ENCODE measurements at places on chromosomes 7 and 10.

GRCh38 chr10:114723991-114724715, 66.1 kb upstream of the ABLIM1 start:
- no peak for DNase-seq

DNA sequence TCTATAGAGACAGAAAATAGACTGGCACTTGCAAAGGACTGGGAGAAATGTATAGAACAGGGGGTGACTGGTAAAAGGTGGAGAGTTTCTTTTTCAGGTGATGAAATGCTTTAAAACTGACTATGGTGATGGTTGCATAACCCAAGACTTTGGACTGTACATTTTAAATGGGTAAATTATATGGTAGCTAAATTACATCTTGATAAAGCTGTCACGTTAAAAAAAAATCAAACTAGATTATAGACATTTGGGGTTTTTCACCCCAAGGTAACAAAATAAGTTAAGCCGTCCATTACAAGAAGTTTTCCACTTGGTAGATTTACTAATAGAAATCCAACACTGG, 24.0 kb downstream of the TMEM209 start:
- no peak for DNase-seq

DNA sequence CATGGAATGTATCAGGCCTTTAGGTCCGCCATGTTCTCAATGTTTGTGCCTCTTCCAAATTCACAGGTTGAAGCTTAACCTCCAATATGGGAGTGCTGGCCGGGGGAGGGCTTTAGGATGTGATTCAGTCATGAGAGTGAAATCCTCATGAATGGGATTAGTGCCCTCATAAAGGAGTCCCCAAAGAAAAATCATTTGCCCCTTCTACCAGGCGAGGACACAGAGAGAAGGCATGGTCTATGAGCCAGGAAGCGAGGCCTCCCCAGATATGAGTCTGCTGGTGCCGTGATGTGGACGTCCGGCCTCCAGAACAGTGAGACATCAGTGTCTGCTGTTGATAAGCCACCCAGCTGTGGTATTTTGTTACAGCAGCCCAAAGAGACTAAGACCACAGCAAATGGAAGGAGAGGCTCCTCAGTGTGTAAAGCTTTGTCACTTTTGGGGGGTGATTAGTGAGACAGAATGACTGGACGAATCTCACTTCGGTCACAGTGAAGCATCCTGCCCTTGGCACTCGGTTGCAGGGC, 231.3 kb upstream of the KLF6 start:
- DNase-seq = no peak

DNA sequence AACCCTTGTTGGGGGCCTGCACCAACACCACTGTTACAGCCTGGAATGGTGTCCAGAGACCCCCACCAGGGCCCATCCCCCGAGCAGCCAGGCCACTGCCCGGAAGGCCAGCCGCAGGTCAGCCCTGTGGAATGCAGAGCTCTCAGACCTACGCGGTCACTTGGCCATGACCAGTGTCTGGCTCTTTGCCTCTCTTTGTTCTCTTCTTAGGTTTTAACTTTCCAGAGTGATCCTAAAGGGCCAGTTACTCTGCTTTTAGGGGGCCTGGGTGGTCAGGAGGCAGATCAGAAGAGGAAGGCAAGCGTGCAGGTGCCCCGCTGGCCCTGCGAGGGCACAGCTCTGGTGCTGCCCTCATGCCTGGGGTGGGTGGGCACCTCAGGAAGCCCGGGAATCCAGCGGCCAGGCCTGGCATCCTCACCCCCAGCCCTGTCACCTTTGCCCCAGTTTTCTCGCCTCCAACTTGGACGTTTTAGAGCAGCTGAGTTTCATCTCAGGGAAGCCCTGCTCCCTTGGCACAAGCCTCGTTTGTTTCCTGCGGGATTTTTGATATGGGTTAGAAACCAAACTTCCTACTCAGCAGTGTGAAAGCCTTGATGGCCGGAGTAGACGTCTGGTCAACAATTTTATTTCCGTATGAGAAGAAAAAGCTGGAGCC, 62.5 kb upstream of the CHST15 start:
- DNase-seq = no peak

DNA sequence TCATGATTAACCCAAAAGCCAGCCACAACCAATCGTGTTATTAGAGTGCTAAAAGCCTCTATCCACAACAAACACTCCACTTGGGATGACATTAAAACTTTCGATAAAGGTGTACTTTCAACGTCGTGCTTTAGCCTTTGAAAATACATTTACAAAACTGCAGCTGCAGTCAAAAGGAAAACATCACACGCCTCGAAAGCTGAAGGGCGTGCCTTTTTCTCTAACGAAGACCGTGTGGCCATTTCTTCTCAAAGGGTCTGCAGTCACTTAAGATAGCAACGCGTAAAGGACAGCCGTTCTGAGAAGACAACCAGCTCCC, 1.1 kb downstream of the ARHGAP12 start:
- DNase-seq = no peak

DNA sequence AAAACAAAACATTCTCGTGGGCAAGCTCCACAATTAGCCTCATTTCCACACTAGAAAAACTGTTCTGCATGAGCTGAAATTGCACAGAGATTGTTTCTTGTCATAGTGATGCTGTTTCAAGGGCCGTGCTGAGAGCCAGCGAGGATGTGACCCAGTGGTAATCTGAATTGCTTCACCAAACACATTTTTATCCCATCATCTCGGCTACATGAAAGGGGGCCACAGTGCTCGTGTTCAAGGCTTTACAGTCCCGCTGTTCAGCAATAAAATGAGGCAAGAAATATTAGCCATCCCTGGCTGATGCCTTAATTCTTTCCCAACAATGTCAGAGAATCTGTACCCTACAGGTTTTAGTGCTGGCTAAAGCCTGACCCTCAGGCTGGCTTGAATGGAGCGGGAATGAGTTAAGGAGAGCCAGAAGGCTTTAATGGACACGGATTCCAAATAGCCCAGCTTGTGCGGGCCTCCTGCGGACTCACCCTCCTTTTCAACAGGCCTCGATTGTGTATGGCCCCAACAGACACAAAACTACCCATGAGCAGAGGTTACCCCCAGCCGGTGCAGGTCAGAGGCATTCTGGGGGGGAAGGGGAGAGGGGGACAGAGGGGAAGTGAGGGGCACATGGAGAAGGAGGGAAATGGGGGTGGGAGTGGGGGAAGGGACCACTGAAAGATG, 2.0 kb upstream of the GDF10 start:
- DNase-seq = no peak

DNA sequence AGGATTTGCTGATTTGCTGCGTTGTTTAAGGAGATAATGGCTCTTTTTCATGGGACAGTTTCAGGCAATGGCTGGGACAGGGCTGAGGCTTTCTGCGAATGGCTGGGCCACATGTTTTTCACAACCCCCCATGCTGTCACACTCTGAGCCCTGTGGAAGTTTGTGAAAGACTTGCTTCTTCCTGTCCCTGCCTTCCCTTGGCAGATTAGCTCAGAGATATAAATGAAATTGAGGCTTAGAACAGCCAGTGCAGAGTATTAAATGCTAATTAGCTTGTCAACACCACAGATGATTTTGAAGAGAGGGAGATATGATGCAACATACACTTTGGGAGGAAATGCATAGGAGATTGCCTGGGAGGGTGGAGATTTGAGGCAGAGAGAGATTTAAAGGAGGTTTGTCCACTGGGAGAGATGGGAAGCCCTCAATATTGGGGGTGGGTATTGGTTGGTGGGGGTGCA, 232.0 kb downstream of the SH2D4B start:
- DNase-seq = no peak

GRCh38 chr10:118032564-118032963, 14.2 kb downstream of the RAB11FIP2 start:
- DNase-seq = no peak

- DNase-seq = no peak
These were observed 12.7 kb downstream of the AP5Z1 start for GRCh38 chr7:4787947-4788626.

DNA sequence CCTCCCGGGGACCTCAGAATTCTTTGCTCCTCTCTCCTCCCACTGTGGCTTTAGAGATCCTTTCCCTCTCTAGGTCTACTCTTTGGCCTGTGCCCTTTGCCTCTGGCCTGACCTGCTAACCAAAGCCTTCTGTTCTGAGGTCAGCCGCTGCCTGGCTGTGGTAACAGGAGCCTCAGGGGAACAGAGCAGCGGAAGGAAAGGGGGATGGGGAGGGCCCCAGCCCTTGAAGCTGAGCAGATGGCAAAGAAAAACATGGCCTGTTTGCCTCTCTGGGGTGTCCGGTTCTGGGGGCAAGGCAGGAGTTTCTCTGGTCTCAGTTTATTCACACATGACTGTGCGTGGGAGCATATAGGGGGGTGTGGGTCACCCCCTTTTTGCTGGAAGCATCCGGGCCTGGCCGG, 28.2 kb downstream of the COL26A1 start:
- no peak for DNase-seq

GRCh38 chr7:96645084-96645483, 64.6 kb downstream of the SEM1 start:
- DNase-seq = no peak

DNA sequence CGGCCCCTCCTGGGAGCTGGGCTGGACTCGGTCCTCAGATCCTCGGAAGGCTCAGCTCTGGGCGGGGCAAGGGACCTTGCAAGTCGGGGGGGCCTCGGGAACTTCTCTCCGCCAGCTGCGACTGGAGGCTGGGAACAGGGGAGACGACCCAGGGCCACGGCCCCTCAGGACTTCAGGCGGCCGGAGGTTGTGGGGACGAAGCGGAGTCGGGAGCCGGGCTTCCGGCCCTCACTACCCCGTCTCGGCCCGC, 2.6 kb downstream of the ADIRF start:
- no peak for DNase-seq

DNA sequence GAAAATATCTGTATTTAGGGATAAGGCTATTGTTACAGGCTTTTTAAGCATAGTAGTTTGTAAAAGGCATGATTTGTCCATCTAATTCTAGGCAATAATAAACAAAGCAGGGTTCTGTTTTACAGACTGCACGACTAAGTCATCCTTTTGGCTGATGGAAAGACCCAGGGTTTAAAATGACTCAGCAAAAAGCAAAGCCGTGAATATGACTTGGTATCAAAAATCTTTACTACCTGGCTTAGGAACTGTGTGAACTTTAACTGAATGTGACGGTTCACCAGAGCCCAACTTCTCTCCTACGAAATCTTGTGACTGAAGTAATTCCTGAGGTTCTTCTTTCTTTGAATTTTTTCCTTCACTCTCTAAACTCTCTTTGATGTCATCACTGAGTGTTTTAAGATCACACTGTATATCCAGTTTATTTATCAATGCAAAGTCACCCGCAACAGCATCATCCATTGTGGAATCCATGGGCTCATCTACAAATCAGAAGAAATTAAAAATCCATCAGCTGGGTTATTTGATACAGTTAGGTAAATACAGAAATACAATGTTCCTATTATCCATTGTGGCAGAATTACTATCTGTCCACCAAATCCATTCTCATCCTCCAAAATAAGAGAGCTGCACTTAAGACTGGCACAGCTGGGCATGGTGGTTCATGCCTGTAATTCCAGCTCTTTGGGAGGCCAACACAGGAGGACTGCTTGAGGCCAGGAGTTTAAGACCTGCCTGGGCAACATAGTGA, 17.0 kb downstream of the ATE1 start:
- no peak for DNase-seq

- no peak for DNase-seq
These were observed 124.8 kb upstream of the TMEM72 start for GRCh38 chr10:44786286-44786850.

DNA sequence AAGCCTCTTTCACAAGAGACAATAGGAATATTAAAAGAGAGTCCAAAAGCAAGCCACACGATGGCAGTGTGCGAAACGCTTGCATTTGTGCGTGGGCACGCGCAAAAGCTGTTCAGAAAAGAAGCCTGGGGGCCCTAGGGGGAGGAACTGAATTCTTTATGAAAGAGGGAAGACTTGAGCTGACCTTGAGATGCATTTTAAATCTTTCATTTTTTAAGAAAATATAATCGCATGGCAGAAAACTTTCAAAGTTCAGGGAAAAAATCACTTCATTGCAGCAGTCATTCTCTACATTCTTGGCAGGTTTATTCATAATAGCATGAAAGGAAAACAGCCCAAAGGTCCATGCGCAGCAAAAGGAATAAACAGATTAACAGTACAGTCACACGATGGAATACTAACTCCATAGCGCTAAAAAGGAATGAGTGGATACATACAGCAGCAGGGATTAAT, 206.5 kb upstream of the PRKCQ start:
- DNase-seq = no peak

DNA sequence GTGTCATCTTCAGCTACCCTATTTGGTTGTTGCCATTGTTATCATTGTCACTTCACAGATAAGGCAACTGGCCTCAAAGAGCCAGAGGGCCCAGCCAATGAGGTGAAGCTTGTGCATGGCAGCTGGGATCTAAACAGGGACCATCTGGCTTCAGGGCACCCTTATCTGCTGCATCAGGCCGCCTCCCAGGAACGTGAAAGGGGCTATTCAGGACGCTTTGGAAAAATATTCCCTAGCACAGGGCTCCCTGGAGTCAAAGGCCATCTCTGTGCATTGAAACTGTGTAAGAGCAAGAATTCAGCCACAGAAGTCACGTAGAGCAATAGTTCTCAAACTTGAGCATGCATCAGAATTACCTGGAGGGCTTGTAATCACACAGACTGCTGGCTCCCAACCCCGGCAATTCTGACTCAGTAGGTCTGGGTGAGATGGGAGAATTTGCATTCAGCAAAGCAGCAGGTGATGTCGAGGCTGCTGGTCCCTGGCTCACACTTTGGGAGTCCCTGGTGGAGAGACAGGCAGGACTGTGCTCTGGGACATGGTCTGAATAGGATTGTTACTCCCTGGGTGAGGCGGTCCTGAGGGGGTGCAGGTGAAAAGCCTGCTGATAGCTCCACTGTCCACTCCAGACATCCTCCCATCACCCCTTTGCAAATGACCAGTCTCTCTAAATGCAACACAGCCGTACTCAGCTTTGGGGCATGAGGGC, 21.5 kb upstream of the PLEKHA1 start:
- DNase-seq = no peak

DNA sequence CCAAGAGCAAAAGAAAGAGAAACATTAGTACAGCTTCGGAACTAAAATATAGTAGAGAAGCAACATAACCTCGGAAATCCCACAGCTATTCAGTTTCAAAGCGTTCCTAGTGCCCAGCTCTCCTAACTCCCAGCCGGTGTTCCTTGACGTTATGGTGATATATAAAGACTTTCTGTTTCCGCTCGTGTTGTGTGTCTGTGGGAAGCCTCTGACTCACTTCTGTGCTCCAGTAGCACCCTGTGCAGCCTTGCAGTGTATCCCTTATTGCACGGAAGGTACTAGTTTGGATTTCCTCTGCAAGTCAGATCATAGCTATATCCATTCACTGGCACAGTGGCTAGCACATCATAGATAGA, 535 bp downstream of the ASAH2B start:
- DNase-seq = no peak

- DNase-seq = no peak
These were observed 21.8 kb upstream of the DUSP5 start for GRCh38 chr10:110475722-110476515.

DNA sequence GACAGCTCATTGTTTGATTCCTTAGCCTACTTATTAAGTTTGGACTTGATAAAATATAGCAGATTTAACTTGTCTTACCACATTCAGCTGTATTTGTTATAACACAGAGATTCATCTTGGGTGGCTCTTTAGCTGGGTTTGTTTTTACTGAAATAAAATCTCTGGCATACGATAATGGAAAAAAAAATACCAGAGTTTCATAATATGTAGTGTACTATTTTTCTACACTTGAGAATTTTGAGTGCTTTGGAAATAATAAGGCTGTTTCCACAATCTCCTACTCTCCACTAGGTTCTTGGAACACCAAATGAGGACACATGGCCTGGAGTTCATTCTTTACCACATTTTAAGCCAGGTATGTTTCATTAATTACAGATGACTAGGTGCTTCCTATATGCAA, 218.6 kb upstream of the FZD1 start:
- no peak for DNase-seq

GRCh38 chr7:466465-467191, 53.0 kb downstream of the PDGFA start:
- DNase-seq = no peak

GRCh38 chr10:122468926-122469781, 7.8 kb downstream of the HTRA1 start:
- DNase-seq = no peak
